ENCODE measurements at places on chromosomes 13 and 19.

DNA sequence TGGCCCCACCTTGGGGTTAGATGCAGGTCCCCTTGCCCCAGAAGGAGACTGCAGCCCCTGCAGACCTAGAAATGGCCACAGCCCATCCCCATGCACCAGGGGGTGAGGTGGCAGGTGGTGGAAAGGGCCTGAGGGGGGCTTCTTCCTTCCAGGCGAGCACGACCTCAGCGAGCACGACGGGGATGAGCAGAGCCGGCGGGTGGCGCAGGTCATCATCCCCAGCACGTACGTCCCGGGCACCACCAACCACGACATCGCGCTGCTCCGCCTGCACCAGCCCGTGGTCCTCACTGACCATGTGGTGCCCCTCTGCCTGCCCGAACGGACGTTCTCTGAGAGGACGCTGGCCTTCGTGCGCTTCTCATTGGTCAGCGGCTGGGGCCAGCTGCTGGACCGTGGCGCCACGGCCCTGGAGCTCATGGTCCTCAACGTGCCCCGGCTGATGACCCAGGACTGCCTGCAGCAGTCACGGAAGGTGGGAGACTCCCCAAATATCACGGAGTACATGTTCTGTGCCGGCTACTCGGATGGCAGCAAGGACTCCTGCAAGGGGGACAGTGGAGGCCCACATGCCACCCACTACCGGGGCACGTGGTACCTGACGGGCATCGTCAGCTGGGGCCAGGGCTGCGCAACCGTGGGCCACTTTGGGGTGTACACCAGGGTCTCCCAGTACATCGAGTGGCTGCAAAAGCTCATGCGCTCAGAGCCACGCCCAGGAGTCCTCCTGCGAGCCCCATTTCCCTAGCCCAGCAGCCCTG lies 4.2 kb upstream of the F10 start:
- no peak for DNase-seq

GRCh38 chr13:38415233-38415632 lies 65.6 kb downstream of the UFM1 start:
- no peak for DNase-seq

DNA sequence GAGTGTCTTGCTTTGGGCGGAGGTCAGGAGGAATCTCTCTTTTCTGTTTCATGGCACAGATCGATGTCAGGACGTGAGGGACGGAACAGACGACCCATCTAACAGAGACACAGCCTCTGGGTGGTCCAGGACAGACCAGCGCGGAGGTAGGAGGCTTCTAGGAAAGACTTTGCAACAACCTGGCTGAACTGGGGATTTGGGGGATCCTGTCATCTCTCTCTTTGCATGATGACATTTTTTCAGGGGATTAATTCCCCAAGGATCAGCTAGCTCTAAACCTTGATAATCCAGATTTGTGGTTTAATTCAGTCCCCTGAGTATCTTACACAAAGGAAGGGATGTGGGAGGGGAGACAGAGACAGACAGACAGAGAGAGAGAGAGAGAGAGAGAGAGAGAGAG lies 14.4 kb downstream of the CABP5 start:
- DNase-seq, result no peak

DNA sequence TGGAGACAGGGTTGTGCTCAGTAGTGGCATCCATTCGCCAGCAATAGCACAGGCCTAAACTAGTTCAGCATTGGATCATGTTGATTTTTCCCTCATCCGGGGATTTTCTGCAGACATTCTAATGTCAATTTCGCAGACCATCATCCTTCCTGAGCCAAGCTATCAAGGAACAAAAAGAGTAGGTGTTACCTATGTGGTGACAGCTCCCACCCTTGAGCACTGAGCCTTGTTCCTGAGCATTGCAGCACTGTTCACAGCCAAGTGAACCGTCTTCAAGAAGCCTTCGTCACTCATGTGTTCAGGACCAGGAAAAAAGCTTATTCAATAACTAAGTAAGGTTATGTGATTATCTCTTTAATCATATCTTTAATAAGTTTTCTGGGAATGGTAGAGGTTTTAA lies 576.2 kb downstream of the UQCRFS1 start:
- no peak for DNase-seq

- DNase-seq, result no peak
Measured at GRCh38 chr13:111526922-111527321, 206.5 kb downstream of the TEX29 start.

DNA sequence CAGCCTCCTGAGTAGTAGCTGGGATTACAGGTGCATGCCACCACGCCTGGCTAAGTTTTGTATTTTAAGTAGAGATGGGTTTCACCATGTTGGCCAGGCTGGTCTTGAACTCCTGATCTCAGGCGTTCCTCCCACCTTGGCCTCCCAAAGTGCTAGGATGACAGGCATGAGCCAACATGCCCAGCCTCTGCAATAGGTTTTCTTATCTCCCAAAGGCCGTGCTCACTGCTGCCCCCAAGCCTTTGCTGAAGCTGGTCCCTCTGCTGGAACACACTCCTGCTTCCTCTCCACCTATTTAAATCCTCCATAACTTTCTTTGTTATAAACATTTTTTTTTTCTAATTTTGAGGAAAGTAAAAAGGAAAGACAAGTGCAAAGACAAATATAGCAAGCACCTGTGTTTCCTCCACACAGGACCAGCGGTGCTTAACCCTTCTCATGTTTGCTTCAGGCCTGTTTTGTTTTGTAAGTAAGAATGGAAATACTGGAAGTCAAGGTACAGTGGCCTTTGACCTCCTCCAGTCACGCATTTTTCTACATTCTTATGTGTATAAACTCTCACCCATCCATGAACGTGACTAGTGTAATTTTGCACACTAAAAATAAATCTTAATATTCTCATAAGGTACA lies 14.5 kb upstream of the TNFAIP8L1 start:
- DNase-seq, result no peak

- DNase-seq, result no peak
Measured at GRCh38 chr19:13054626-13055212, 47.9 kb downstream of the LYL1 start.

GRCh38 chr19:30812099-30812678 lies 440.0 kb downstream of the ZNF536 start:
- no peak for DNase-seq

DNA sequence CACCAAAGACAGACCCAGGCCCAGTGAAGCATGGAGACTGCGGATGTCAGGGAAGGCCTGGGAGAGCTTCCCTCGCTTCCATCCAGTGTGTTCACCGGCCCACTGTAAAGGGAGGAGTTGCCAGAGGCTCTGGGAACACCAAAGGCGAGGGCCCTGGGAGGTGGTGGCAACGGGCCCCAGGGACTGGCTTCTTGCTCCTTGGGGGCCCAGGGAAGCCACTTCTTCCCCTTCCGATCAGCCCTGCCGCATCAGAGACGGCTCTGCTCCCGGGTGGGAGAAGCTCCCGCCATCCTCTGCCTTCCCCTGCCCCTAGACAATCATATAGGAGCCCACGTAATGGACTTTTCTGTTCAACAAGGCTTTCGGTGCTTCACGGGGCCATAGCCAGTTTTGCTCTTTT lies 83.4 kb upstream of the GPR183 start:
- no peak for DNase-seq

DNA sequence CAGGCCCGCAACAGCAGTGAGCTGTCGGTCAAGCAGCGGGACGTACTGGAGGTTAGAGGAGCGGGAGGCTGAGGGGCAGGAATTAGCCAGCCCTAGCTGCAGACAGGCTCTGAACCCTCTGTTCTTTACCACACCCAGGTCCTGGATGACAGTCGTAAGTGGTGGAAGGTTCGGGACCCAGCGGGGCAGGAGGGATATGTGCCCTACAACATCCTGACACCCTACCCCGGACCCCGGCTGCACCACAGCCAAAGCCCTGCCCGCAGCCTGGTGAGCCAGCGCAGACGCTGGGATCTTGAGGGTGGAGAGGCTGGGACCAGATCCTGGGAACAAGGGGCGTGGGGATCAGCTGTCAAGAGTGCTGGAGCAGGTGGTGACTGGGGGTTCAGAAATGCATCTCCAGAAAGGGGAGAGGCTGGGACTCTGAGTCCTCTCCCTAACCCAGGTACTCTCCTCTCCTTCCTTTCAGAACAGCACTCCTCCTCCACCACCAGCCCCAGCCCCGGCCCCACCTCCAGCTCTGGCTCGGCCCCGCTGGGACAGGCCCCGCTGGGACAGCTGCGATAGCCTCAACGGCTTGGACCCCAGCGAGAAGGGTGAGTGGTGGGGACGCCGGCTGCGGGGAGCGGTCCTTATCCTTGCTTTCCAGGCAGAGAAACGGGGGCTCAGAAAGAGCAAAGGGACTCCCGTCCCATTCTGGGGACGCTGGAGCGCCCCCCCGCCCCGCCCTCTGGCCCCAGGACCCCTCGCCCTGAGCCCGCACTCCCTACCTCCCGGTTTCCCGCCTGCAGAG lies 10.4 kb downstream of the EPS8L1 start:
- DNase-seq, result no peak

DNA sequence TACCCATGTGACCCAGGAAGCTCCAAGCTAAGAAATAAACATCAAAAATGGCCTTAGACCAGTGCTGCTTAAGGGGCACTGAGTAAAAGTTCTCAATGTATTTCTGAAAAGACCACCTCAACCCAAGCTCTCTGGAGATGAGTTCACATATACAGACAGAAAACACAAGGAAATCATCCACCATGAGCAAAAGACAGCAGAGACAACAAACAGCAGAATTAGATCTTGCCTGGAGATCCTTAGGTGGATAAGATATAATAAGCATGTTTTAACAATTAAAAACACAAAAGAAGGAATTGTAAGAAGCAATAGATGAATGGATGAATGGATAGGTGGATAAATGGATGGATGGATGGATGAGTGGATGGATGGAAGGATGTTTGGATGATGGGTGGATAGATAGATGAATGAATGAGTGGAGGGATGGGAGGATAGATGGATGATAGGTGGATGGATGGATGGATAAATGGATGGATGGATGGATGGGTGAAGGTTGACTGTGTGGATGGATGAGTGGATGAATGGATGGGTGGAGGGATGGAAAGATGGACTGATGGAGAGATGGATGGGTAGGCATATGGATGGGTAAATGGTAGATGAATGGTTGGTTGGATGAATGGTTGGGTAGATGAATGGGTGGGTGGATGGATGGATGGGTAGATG lies 9.6 kb upstream of the NMRK2 start:
- no peak for DNase-seq

- no peak for DNase-seq
Measured at GRCh38 chr13:28451482-28452217, 43.3 kb downstream of the FLT1 start.

- no peak for DNase-seq
Measured at GRCh38 chr13:22017226-22017625, 346.4 kb downstream of the FGF9 start.
